Breast epithelium (tissue), 4 donors: ENCODE measurements at places on chromosomes 2 and 18. TPM values are rescaled to one million over a fixed set of nuclear protein-coding genes. Genes with fewer than 3 reads are reported as not detected.

- no peaks in the 10 kb centered on the region for H3K27me3 ChIP-seq
- H3K4me1 ChIP-seq: no peaks in the 10 kb centered on the region
- H3K27ac ChIP-seq: peak overlapping the region; percentile 40
Observed at GRCh38 chr2:64448041-64448426, 5.9 kb upstream of the LGALSL start.

PEX13 gene
- 31.5 TPM for total RNA-seq

DNA sequence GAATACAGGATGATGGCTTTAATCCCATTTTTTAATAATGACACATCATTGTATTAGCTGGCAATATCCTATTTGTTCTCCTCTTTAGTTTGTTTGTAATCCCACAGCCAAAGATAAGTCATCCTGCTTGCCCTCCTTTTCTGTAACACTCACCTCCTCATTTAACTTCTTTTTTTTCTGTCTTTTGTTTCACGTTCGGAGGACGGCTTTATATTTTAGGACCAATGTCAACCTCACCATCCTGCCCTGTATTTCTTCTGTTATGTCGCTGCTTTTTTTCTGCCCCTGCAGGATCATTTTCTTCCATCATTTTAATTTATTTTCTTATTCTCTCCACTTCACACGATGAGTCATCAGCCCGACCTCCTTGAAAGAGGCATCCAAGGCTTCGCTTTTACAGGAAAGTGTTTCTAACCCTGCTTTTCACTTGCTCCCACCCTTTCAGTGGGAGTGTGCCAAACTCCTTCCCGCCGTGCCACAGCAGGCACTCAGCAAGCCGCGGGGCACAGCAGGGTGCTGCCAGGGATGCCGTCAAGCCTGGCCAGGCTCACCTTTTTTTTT, 11.4 kb downstream of the RAB31 start:
- no peaks in the 10 kb centered on the region for H3K27me3 ChIP-seq
- H3K4me1 ChIP-seq: no peaks in the 10 kb centered on the region
- DNase-seq: peak; percentile 67
- H3K27ac ChIP-seq: peak overlapping the region; percentile 68
- no peaks in the 10 kb centered on the region for H3K36me3 ChIP-seq

DNA sequence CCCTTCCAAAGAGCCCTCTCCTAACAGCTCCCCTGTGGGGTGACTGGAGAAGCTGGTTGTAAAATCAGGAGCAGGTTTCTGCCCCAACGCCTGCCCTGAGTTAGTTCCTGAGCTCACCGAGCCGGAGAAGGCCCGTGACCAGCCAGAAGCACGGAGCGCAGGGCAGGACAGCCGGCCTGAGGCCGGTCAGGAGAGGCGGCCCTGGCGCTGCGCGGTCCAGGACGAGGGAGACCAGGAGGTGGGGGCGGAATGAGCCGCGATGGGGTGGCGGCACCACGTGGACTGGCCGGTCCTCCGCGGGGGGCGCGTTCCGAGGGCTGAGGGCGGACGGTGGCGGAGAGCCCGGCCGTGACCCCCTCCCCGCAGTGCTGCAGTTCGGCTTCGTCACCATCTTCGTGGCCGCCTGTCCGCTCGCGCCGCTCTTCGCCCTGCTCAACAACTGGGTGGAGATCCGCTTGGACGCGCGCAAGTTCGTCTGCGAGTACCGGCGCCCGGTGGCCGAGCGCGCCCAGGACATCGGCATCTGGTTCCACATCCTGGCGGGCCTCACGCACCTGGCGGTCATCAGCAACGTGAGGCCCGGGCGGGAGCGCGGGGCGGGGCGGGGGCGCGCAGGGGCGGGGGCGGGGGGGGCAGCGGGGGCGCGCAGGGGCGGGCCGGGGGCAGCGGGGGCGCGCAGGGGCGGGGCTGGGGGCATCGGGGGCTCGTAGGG, 29.0 kb downstream of the ANO7 start:
- peak overlapping the region; percentile 88 for H3K27ac ChIP-seq
- H3K4me3 ChIP-seq: peak overlapping the region; percentile 68
- no peaks in the 10 kb centered on the region for H3K36me3 ChIP-seq
- no peaks in the 10 kb centered on the region for H3K4me1 ChIP-seq
- DNase-seq: peak; percentile 67

GRCh38 chr2:207970826-207971180, 54.5 kb downstream of the PLEKHM3 start:
- H3K4me1 ChIP-seq: no peaks in the 10 kb centered on the region
- no peak for DNase-seq
- no peaks in the 10 kb centered on the region for H3K27me3 ChIP-seq
- no peak overlapping the region for H3K27ac ChIP-seq
